ENCODE measurements at places on chromosomes 12 and 14. TPM values are rescaled to one million over a fixed set of nuclear protein-coding genes. Genes with fewer than 3 reads are reported as not detected.

Gene KRT72
- total RNA-seq = 12.3 TPM

Gene IL26
- 1.00 TPM for total RNA-seq

Gene PLEKHD1
- 0.19 TPM for total RNA-seq

- no peak for DNase-seq
Measured at GRCh38 chr14:55054098-55054497, 2.7 kb downstream of the MAPK1IP1L start.

GRCh38 chr12:15356951-15357364, 34.6 kb downstream of the PTPRO start:
- DNase-seq = no peak

Gene KSR2
- 0.15 TPM for total RNA-seq

Measured in activated CD4-positive, alpha-beta T cell treated with anti-CD3 and anti-CD28 coated beads, Interleukin-2, amount 10 ng/mL, durations not matched to agents 7 days and 5 days (primary cell).